NCI-H446 treated with DMSO at 0.1 percent for 48 hours (cell line): ENCODE measurements at places on chromosomes 2 and 18.

- DNase-seq, result no peak
Observed at GRCh38 chr2:133417415-133417814, 150.8 kb downstream of the NCKAP5 start.

DNA sequence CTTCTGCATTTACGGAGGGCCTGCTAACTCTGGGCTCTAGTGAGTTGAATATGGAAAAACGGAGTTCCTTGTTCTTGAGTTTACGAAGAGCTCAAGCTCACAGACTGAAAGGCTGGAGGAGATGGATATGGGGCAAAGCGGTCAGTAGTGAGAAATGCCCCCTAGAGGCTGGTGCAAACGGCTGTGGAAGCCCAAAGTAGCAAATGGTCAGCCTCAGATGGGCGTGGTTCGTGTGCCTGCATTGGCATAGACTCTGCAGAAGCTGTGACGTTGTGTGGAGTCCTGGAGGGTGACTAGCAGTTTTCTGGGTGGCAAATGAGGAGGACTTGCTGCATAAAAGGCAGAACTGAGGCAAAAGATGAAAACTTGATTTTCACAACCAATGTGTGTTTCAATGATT, 93.6 kb upstream of the TWIST2 start:
- no peak for DNase-seq

GRCh38 chr2:85536479-85536878, 2.5 kb upstream of the MAT2A start:
- DNase-seq, result no peak

GRCh38 chr2:151766437-151767153, 32.3 kb upstream of the NEB start:
- no peak for DNase-seq

DNA sequence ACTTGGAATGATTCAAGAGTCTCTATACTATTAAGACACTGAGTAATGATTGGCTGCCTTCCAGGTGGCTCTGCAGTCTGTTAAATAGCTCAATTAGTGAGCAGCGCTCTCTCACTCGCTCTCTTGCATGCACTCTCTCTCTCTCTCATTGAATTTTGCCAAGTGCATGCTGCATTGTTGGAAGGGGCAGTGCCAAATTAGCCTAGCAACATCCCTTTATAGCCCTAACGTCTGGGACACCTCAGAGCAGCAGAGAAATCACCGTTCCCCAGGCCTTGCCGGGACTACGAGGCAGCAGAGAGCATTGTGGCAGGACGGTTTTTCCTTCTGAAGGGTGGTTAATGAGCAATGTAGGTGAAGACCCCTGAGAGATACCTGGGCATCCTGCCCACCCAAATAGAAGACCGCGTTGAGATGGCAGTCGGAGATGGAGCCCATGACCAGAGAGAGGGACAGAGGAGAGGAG, 447.6 kb upstream of the POU3F3 start:
- peak; percentile 90 for DNase-seq

DNA sequence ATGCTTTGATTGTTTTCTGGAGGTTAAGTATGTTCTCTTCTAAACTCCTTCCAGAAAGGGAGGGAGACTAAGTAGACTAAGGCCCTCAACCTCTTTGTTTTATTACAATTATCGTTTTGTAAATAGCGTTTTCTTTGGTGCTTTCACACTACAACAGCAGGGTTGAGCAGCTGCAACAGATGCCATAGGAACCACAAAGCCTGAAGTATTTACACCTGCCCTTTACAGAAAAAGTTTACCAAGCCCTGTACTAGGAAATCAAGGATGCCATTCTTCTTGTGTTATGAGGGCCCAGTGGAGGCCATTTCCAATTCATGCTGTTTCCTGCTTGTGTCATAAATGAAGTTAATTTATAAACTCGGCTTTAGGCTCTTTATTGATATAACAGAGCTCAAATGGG, 914.8 kb downstream of the DCDC2C start:
- no peak for DNase-seq

DNA sequence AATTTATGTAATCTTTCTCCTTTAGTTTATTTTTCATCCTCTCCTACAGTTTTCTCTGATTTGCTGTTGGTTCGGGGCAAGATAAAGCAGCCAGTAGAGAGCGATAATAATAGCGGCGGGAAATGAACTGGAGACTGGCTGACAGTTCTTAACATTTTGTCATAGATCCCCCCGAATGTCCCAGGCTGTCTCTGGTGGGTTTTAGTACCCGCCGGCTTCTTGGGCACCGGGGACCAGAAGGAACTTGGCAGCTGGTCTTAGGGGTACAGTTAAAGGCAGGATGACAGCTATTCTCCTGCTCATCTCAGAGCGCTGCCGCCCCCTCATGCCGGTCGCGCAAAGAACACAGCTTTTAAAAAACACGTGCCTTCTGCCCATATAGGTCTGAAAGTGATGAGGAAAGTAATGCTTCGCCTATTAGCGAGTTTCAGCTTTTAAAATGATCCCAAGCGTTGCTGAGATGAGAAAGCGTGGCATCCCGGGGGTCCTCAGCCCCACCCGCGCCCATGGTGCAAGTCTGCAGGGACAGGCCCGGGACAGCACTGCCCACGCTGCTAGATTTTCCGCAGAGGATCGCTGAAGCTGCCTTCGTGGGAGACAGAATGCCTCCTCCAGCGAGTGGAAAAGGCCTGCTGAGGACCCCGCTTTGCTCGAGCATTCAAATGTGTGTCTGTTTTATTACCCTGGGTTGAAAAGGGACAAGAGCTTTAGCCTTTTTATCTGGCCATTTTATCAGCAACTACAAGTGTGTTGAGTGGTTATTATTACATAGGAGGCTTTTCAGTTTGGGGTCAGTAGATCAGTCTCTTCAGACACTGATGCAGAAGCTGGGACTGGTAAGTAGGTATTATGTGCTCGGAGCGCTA, 3.8 kb downstream of the ONECUT2 start:
- no peak for DNase-seq

DNA sequence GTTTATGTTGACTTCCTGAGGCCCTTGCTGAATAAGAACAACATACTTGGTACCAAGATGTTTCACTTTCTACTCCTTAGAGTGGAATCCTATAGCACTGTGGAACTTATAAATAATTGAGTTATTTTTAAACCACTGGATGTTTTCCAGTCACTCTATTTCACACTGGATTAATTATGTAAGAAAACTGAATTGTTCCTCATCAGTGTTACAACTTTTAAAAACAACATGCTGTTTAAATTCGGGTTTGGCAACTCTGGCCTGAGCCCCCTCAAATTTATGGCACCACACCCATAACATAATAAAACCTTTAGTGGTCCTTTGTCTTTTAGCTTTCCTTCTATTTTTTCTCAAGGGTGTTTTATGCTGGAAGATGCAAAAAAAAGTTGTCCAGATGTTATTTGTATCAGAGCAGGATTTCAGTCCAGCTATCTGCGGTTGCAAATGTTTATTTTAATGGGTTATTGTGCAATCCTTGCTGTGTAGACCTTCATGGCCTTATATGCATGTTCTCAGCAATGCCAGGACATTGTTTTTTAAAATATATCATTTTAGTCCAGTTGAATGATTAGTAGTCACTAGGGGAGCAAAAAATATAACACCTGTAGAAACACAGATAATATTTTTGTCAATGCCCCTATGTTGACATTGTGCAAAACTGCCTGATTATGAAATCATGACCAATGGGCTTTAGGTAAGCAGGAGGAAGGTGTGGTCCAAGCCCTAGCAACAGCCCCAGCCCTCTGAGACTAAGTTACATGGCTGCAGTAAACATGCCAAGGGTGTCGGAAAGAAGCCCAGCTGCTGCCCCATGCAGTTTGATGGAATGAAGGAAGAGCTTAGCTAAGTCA, 638.0 kb upstream of the ZEB2 start:
- no peak for DNase-seq

DNA sequence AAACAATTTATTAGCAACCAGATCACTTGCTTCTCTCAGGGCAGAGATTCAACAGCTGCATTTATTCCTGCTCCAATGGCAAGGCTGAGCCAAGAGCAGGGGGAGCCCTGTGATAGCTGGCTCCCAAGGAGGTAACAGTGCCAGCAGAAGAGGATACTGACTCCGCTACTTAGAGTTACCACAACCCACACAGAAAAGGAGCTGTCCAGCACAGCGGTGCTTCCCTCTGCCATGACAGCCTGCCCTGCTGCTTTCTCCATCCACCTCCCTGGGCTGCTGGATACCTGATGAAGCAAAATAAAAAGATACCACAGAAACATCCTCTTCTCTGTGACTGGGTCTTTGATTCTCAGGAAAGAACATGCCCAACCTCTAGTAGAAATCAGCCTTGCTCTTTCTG, 467.2 kb downstream of the LRRTM4 start:
- no peak for DNase-seq

DNA sequence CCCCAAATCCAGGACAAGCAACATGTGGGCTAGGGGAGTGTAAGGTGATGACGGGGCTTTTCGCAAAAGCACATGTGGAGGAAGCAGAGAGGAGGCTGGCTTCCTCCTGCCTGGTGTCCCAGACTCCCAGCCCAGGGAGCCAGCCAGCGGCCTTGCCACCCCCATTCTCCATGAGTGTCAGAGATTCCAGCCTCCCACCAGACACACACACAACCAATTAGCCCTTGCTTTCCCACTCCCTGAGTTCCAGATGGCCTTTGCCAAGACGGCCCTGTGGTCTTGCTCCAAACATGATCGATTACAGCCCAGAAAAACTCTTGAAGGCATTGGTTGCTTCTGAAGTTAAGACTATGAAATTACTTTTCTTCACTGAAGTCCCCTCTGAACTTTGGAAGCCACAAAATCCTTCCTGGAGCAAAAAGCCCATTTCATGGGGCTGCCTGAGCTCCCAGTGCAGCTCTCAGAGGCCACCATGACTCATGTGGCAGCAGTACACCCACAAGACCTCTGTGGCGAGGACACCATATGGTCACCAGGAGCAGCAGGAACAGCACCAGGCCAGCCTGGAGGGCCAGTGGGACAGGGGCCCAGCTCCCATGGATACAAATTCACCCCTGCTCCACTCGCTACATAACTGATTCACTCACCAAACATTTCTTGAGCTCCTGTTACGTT, 69.1 kb upstream of the PID1 start:
- DNase-seq, result no peak

DNA sequence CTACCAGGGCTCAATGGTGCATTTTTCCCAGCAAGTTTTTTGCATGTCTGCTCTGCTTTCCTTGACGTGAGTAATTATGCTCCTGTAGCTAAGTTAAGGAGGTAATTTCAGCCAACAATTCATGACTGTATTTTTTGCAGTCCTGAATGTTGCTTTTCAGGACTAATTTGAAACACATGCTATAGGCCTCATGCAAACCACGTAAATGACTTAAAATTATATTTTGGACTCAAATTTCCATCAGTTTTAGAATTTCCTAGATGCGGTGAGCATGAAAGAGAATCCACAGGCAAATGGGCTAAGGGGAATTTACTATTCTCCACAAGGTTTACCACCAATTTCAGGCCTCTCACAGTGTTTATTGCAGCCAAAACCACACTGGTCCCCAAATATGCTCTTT, 589.9 kb upstream of the LRRTM1 start:
- no peak for DNase-seq

- DNase-seq, result no peak
Observed at GRCh38 chr18:66432636-66433035, 171.3 kb downstream of the CDH19 start.

GRCh38 chr18:54239601-54240000, 15.1 kb upstream of the MBD2 start:
- DNase-seq, result no peak

DNA sequence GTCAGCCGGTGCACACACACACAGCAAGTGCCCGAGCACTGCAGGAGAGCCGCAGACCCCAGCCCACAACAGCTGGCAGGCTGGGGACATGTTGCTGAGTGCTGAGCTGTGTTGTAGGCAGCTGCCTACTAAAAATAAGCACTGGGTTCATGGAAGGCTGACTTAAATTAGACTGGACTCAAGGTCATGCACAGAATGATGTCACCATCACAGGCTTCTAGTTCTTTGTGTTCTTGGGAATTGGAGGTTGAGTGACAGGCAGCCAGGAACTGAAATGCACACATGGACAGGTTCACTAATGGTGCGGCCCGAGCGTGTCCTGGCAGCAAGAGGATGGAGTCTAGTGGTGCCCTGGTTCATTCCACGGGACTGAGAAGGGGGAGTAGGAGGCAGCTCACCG, 71.3 kb downstream of the VWA3B start:
- no peak for DNase-seq

- peak; percentile 90 for DNase-seq
Observed at GRCh38 chr2:173881461-173881860, 83.7 kb downstream of the SP3 start.

DNA sequence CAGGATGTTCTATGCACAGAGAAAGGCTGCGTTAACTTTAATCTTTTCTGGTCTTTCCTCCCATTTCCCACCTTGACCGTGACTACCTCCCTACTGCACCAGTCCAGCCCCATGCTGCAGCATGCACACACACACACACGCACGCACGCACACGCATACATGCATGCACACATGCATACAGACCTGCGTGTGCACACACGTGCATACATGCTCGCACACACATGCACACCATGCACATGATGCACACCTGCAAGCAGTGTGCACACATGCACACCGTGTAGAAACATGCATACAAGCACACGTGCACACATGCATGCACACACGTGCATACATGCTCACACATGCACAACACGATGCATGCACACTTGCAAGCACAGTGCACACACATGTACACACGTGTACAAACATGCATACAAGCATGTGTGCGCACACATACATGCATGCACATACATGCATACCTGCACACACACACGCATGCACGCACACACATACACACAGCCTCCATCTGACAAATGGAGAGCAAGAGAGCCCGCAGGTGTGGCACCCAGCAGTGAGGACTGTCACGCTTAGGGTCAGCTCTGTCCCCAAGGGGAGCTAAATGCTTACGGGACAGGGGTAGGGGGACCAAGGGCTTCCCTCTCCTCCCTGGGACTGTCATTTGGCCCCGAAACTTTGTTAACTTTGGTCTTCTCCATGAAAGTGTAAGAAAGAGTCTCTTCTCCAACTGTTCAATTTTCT, 18.2 kb downstream of the SNORC start:
- DNase-seq, result no peak

- no peak for DNase-seq
Observed at GRCh38 chr2:168585700-168586099, 129.6 kb downstream of the CERS6 start.

DNA sequence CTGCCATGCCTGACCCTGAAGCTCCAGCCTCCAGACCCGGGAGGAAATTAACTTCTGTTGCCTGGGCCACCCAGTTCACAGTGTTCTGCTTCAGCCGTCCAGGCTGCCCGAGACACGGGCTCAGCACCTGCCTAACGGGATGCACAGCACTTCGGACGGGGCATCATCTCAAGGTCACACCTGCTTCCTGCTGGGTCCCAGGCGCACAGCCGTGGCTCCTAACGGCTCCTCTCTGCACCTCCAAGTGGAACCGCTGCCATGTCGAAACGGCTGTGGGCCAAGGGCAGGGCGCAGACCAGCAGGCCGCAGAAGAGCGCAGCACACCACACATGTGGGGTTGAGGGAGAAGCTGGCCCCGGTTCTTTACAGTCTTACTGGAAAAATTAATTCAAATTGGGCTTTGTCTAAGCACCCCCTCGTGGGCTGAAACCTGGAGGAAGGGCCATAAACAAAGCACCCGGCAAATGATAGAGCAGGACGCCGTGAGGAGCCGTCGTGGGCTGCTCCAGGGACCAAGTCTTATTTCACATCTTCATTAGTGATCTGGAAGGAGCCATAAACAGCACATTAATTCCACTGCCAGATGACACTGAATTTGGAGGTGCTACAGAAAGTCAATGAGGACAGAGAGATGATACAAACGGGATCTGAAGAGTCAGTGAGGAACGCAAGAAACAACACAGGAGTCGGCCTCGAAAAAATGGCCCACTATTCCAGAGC, 59.6 kb downstream of the EIPR1 start:
- DNase-seq, result no peak
